CD4-positive, alpha-beta T cell treated with Interleukin-10 for 1 hour (primary cell): ENCODE measurements at places on chromosomes 7 and 10.

- DNase-seq, result no peak
Observed at GRCh38 chr10:25441270-25441669, 266.5 kb downstream of the GPR158 start.

DNA sequence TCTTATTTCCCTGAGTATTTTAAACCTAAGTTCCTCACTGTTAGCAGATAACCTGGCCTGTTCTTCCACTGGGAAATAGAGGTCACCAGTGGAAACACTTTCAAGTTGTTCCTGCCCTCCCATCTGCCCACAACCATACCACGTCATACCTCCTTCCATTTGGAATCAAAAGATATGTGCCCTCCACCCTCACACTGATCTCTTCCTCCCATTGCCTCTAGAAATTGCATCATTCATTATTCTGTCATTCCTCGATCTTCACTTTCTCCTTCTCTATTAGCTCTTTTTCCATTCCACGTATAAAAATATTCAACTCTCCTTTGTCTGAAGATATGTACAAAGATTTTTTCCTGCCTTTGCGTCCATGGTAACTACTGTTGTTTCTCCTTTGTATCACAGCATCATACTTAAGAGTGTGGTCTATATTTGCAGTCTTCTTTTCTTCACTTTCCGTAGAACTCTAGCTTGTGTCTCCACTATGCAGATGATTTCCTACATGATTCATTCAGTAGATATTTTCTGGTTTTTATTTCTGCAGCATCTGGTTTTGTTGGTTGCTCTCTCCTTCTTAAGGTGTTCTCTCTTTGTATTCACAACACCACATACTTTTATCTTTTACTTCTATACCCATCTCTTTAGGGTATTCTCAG is 312.3 kb downstream of the REEP3 start:
- no peak for DNase-seq

GRCh38 chr10:24866604-24867583 is 85.5 kb downstream of the PRTFDC1 start:
- no peak for DNase-seq

- DNase-seq, result no peak
Observed at GRCh38 chr7:92588561-92588960, 1.6 kb downstream of the FAM133B start.

DNA sequence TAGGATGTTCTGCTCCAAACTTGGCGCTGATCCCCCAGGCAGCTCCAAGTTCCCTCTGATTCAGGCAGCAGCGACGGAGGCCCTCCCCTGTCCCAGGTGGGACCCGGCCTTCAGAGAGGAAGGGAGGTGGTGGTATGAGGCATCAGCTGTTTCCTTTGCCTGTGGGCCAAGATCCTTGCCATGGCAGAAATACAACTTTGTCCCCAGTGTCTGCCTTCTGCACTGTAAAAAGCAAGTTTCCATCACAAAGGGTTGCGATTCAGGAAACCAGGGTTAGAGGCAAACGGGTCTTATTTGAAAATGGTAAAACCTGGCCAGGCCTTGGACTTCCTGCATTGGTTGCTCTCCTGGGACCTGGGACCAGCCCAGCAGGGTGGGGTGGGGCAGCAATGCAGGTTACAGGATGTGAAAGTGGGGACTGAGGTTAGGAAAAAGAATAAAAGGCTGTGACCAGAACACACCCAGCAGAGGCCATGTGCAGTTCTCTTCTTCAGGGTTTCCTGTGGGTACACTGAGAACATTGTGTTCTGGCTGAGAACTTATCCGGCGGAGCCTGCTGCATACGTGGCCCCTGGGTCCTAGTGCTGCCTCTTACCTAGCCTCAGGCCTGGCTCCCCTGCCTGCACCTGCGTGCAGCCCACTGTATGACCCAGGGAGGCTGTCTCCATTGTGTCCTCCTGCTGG is 25.1 kb upstream of the DDIT4 start:
- DNase-seq, result peak; percentile 83

GRCh38 chr7:3882782-3883181 is 581.7 kb downstream of the SDK1 start:
- no peak for DNase-seq

DNA sequence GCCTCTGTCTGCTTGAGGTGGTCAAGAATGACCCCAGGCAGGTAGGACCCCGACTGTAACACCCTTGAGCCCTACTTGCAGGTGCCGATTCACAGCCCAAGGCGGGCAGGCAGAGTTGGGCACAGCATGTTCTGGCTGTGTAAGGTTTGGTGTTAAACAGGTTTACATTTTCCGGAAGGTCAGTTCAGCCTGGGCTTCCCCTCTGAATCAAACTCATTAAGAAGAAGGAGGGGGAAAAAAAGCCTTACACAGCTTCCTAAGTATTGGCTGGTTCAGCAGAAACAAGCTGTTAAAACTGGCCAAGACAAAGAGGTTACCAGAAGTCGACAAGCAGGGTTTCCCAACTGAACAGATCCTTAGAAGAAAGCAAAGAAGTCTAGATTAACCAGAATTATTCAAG is 132.7 kb downstream of the PRPF18 start:
- no peak for DNase-seq

DNA sequence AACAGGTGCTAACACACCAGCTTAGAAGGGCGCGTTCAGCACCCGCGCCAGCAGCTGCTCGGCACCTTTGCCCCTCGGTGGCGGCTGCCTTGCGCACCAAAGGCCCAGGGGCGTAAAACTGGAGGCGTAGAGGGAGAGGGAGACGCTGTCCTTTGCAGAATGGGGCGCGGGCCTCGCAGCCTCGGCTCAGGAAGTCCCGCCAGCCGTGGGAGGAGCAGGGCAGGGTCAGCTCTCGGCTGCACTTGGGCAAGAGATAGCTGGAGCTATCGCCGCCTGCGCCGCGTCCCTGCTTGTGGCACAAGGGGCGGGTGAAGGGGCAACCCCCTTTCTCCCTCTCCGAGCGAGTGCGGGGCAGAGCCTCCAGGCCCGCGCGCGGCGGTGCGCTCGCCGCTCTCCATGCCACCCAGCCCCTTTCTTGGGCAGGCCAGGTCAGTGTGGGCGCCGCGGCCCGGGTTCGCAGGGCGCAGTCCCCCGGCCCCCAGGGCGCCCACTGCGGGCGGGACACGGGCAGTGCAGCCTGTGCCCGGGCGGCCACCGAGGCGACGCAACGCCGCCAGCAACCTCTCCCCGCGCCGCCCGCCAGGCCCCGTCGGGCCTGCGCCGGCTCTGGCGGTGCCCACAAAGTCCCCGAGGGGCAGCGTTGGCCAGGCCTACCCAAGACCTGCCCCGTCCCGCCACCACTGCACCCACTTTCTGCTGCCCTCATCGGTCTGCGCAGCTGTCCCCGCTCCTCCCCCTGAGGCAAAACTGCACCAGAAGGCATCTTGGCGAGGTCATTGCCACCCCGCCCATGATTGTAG is 4.1 kb downstream of the NEUROD6 start:
- DNase-seq, result no peak

- DNase-seq, result peak; percentile 47
Observed at GRCh38 chr7:44534501-44534900, 6.6 kb downstream of the NPC1L1 start.

GRCh38 chr7:134126146-134126545 is 994 bp upstream of the LRGUK start:
- DNase-seq, result no peak

DNA sequence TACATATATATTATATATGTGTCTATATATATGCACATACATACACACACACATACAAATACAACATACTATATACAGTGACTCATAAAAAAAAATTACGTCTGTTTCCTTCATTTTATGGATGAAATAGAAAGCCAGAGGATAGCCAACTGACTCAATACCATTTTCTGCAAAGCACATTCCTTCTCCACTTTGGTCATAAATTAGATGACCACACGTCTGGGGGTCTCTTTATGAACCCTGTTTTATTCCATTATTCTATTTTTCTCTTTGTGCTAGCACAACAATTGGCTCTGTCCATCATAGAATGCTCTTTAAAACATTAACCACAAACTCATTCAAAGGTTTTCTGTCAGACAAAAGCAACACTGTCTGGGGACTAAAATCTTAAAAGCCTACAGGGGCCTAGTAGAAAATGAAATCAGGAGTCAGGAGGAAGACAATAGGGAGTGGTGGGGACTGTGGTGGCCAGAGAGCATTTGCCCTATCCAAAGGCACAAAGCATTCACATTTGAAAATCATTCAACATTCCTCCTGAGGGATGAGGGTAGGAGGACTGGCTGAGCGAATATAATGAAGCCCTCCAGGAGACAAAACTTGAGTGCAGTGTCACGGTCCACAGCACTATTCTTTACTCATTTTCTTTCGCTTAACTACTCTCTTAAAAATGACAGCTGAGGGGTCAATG is 4.3 kb downstream of the CUBN start:
- DNase-seq, result no peak

DNA sequence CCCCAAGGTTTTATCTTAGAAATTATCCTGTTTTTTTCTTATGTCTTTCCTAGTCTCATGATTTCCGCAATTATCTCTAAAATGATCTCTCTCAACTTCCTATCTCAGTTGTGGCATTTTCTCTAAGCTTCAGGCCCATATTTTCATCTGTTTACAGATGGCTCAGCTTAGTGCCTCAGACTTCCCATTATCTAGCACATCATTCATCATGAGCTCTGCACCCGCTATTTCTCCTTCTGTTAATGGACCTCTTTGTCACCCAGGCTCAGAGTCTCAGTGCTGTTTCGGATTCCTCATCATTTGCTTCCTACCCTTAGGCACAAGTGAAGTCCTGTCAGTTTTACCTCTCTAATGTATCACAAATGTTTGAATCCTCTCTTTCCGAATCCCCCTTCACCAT is 84.1 kb downstream of the BMPR1A start:
- no peak for DNase-seq

GRCh38 chr10:28444031-28444430 is 88.9 kb upstream of the WAC start:
- no peak for DNase-seq

- no peak for DNase-seq
Observed at GRCh38 chr10:78869508-78870454, 199.0 kb upstream of the ZMIZ1 start.

DNA sequence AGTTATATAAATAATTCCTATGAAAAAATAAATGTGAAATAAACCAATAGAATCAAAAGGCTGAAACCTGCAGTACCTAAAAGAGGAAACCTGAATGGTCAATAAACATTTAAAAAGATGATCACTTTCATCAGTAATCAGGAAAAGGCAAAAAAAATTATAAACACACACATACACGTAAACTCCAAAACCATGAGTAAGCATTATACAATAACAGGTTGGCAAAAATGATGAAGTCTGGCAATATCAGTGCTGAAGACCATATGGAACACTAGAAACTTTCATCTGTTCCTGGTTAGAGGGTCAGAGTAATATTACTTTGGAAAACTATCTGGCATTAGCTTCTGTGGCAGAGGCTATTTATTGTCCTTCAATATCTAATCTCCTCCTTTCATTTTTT is 38.5 kb downstream of the PTF1A start:
- DNase-seq, result no peak

DNA sequence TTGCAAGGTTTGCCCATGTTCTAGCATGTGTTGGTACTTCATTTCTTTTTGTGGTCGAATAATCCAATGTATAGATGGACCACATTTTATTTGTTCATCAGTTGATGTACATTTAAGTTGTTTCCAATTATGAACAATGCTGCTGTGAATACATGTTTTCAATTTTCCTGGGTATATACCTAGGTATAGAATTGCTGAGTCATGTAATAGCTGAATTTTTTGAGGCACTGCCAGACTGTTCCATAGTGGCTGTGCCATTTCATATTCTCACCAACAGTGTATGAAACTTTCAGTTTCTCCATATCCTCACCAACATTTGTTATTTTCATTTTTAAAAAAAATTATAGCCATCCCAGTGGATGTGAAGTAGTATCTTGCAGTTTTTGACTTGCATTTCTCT is 90.5 kb downstream of the EZH2 start:
- no peak for DNase-seq

DNA sequence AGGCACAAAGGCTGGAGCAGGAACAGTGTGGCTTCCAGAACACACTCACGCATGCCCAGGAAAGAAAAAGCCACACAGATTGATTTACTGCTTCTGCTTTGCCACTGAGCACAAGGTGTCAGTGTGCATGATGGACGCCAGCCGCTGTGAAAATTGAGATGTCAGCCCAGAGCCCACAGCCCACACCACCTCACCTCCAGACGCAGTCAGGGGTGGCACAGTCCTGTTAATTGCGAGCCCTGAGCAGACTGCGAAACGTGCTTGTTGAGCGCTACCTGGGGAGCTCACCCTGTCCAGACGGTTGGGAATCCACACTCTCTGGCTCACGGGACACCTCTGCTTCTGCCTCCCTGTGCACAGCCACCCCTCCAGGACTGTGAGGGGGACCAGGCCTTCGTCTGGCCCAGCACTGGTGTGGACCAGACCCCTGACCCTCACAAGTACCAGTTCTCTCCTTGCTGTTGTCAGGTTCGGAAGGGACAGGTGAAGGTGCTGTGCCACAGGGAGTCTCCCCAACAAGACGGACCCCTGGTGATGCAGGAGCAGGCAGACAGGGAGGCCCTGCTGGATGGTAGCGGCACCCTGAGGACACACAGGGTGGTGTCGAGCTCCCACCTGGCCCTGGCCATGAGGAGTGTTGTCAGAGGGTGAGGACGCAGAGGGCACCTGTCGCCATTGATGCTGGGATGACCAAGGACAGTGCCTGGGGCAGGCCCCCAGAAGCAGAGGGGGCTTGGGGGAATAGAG is 15.3 kb downstream of the RASGEF1A start:
- no peak for DNase-seq

GRCh38 chr10:46264737-46265368 is 21.9 kb upstream of the ANTXRL start:
- no peak for DNase-seq

DNA sequence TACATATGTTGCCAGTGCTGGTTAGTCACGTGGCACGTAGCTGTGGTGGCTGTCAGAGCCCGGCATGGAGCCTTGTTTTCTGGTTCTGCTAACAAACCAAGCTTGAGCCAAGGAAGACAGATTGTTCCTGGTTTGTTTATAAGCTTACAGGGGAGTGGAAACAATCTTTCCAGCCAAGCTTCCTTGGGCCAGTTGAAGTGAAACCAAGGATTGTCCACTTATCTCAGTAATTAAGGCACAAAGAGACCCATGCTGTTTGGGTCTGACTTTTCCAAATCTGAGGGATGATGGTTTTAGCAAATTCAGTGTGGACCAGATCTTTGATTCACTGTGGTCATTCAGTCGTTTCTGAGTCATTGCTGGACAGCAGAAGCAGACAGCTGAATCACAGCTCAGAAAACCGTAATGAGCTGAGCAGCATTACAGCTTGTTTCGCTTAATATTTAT is 297.3 kb upstream of the COBL start:
- DNase-seq, result no peak

DNA sequence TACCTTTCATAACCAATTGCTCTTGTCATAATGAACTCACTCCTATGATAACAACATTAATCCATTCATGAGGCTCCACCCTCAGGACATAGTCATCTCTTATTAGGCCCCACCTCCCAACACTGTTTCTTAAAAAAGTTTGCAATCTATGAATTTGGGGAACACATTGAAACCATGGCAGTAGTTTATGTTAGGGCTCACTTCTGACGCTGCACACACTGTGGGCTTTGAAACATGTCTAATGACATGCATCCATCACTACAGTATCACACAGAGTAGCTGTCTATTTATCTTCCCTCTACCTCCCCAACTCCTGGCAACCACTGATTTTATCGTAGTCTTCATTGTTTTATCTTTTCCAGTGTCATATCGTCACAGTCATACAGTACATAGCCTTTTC is 299.8 kb downstream of the GLRX3 start:
- DNase-seq, result no peak
